ENCODE measurements at places on chromosomes 4 and X.

DNA sequence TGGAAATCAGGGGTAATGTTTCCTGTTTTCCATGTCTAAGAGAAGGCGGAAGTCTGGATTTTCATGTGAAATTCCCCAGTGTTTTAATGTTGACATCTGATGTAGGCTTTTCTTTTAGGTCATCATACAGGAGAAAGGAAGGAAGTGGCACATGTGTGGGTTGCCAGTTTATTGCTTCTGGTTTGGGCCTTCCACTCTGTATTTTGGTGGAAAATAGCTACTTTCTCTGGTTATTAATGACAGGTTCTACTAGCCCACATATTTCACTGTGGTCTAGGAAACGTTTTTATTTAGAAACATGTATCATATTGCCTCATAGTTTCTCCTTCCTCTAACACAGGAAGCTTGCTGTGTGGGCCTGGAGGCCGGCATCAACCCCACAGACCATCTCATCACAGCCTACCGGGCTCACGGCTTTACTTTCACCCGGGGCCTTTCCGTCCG lies 7.2 kb downstream of the PDHA1 start:
- no peak for DNase-seq

DNA sequence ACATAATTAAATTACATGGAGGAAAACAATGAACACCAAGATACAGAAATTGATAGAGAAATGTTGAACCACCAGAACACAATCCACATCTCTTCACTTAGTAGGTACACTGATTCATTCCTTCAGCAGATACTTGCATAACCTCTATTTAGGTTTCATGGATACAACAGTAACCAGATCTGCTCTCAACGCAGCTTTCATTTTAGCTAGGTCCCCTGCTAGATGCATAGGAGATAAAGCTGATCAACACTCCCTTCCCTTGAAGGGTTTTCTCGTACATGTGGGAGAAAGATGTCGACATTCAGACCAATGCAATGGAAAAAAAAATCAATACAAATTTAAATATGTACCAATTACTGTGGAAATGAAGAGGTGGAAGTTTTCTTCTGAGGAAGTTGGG lies 37.3 kb downstream of the UNC5C start:
- no peak for DNase-seq

DNA sequence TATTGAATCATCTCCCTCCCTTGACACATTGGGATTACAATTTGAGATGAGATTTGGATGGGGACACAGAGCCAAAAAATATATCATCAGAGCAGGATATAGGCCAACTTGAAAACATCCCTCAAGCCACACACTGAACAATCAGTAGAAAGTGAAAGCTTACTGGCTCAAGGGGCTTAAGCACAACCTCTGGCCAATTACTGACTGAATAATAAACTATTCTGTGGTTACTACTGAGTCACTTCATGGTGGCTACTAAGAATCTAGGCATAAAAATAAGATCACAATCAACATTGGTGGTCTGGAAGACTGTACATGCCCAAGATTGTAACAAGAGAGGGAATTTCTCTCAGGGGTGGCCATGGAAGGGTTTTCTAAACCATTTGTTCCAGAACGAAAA lies 27.4 kb upstream of the GPR174 start:
- DNase-seq: no peak

- no peak for DNase-seq
Measured at GRCh38 chrX:34972206-34972605, 29.6 kb downstream of the FAM47B start.

GRCh38 chr4:56892691-56893090 lies 15.0 kb upstream of the REST start:
- DNase-seq: no peak

DNA sequence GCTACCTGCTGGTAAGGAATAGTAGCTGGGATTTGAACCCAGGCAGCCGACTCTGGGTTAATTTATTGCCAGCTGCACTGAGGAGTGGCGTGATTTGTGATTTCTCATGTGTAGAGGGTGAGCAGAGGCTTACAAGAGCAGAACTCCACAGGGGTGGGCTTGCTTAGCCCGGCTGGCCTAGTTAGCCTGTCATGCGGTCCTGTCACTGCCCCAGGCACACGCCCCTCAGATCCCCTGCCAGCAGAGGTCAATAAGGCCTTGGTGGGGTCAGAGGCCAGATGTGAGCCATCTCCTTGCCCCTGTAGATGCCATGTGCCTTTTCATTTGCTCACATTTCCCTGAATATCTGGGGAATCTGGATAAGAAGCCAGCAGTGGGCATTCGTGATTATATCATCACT lies 13.4 kb downstream of the NSDHL start:
- no peak for DNase-seq

- DNase-seq: no peak
Measured at GRCh38 chr4:156954587-156954986, 17.0 kb downstream of the PDGFC start.

- no peak for DNase-seq
Measured at GRCh38 chrX:17846045-17846444, 15.1 kb downstream of the RAI2 start.

GRCh38 chrX:39214387-39215126 lies 413.3 kb downstream of the MID1IP1 start:
- DNase-seq: no peak

GRCh38 chrX:97389761-97390192 lies 506.1 kb downstream of the RPA4 start:
- no peak for DNase-seq

GRCh38 chr4:54941994-54942552 lies 183.3 kb downstream of the KDR start:
- DNase-seq: no peak

DNA sequence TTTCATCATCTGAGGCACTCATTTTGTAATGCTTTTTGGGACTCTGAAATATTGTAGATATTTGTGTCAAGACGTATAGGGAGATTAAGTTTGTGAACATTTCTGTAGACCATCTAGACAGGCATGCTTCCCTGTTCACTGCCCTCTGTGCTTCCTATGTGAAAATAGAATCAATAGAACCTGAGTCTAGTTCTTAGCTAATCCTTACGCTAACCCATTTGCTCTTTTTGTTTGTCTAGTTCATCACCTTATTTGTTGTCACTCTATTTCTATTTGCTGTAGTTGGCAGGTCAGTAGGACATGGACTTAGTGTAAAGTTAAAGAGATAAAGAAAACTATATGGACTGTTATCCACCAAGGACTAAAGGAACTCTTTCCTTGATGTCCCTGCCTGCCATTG lies 1755.2 kb downstream of the C4orf33 start:
- no peak for DNase-seq

GRCh38 chr4:121946644-121947043 lies 5.2 kb downstream of the TRPC3 start:
- no peak for DNase-seq

DNA sequence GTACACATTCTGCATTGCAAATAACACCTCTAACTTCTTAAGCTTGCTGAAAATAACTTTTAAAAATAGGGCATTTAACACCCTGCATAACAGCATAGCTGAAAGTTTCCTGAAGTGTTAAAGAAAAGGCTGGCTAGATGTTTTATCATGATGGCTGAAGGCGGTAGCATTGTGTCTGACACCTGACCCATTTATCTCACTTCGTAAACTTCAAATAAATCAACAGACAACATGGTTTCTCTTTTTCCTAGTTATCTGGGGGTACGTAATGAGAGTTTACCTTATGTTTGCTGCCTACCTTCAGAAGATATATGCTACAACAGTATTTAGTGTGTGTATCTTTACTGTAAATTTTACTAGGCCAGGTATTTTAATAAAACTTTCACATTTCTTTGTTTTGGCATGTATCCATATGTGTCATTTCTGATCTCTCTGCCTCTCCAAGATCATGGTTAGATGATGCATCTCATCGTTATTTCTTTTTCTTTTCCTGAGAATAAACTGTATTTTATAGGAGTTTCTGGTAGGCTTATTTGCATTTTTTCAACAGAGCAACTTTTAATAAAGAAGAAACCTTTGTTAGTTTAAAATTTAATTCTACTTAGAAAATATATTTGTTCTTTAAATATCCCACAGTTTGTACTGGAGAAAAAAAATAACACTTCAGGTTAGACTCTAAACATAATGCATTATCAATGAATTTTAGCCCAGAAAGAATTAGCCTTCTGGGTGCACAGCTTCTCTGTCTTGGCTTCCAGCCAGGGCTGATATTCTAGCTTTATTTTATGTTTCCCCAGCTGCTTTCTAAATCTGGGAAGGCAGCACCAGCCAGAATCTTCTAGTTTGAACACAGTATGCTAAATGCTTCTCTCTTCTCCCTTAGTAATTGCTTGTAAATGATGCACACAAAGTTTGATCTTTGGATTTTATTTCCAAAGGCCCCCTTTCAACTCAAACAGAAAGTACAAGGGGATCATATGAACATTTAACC lies 2.9 kb downstream of the NDST4 start:
- DNase-seq: no peak

DNA sequence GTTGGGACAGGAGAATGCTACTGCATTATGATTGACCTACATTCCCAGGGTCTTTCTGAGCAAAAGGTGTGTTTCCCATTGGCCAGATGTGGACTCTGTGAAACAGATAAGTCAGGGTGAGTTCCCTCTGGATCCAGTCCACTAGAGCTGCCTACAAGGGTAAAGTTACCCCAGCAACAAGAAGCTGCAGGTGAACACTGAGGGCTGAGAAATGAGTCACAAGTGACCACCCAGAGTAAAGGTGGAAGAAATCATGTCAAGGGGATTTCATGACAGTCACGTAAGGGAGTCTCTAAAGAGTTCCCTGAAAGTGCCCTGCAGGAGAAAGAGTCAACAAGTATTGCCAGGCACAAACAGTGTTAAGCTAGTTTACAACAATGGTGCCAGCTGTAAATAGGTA lies 16.3 kb downstream of the F8A1 start:
- no peak for DNase-seq

GRCh38 chrX:55356609-55357008 lies 91.9 kb upstream of the PAGE3 start:
- DNase-seq: no peak

DNA sequence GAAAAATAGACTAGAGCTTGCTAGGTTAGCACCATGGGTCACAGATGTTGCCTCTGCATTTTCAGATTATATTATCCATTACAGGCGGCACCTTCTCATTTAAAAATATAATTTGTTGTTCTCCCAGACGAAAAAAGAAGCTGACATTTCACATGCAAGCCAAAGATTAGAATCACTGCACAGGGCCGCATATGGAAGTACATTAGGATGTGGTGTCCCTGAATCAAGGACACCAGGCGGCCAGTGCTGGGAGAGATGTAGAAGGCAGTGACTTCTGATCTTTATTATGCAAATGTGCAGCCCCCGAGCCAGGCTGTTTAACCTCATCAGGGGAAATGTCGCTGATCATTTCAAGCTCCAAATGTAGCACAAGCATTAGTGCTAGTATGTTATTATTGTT lies 22.8 kb downstream of the REELD1 start:
- peak; percentile 72 for DNase-seq

GRCh38 chr4:92658318-92658717 lies 354.6 kb downstream of the GRID2 start:
- DNase-seq: no peak

DNA sequence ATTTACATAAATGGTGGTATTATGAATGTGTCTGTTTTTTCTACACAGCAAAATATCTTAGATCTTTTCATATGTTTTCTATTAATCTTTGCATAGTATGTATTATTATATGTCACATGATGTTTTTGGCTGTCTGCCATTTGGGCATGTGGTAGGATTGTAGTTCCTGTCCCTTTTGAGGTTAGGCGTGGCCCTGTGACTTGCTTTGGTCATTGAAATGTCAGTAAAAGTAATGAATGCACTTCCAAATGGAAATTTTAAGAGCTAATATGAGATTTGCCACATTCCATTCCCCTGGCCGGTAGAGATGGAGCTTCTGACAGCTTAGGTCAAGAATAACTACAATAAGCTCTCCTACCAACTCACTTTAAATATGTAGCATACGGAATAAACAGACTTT lies 45.1 kb downstream of the JADE3 start:
- DNase-seq: no peak

DNA sequence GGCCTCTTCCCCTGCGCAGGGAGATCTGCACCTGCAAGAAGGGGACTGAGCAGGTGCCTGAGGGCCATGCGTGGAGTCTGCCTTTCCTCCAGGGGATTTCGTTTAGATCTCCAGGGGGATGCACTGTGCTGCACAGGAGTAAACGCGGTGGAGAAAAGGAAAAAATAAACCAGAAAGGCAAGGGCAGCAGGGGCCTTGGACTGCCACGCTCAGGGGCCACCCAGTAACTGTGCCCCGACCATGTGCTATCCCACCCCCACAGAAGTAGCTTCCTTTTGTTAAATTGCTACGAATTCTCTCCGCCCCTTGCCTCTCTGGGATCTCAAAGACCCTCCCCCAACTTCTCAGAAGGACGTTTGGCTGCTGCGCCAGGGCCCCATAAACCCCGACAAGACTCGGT lies 17.2 kb upstream of the HMX1 start:
- DNase-seq: no peak

GRCh38 chr4:154406018-154406795 lies 85.4 kb downstream of the DCHS2 start:
- no peak for DNase-seq

DNA sequence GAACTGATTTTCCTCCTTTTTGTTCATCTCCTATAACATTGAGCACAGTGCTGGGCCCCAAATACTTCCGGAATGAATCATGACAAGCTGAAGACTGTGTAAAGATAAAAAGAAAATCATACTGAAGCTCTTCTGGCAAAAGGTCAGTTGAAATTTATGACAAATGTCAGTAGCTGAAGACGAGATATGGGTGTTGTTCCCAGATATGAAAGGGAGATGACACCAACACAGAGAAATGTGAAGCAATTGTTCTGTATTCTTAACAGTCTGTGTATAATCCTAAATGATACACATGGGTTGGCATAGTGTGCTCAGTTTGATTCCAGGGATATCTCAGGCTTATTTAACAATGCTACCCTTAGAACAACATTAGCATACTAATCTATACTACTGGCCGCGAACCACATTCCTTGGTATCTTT lies 170.5 kb upstream of the PITX2 start:
- no peak for DNase-seq

DNA sequence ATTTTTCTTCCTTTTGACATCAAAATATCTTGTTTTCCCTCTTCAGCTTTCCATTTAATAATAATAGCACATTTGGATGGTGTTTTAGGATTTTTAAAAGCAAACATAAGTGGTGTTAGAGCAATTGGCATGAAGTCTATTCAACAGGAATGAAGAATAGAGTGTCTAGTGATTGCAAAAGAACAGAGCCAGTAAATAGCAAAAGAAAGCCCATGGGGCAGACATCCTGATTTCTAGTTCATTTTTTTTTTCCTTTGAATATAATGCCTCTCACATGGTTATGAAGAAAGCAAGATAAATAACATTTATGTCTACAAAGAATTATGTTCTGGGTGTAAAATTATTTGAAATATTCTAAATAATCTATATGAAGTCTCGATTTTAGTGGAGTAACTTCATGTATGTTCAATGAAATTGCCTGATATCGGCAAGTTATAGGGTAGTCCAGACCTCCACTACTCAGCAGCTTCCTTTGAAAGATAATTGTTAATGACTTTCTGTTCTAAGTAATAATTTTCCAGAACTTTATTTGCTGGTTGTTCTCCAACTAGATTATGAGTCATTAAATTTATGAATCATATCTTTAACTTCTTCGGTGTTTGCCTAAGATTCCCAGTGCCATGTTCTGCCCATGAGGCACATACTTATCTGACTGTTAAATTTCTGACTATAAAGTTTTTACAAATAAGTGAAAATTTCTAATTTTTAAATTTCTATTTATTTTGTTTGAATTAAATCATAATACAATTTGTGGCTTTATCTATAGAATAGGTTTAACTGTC lies 587.9 kb downstream of the TLL1 start:
- no peak for DNase-seq

- DNase-seq: no peak
Measured at GRCh38 chr4:139625482-139625881, 40.1 kb upstream of the MGST2 start.

GRCh38 chr4:169791527-169792156 lies 33.9 kb upstream of the HPF1 start:
- DNase-seq: no peak

- no peak for DNase-seq
Measured at GRCh38 chr4:138251938-138252337, 9.8 kb upstream of the SLC7A11 start.
